ENCODE measurements at places on chromosomes 12 and 14.

DNA sequence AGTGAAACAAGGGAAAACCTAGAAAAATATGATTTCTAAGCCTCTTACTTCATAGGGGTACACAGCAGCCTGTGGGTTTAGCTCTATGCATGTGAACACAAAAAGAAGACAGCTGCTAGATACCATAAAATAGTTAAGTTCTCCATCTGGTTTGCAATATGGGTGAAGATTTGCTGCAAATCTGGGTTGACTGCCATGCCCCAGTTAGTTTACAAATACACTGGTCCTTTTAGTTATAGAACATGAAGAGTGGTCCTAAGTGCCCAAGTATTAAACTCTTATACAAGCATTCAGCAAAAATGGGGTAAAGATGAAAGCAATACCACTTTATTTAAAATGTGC is 176.1 kb downstream of the AEBP2 start:
- DNase-seq = no peak

- no peak for DNase-seq
These were observed 236.3 kb upstream of the SOX5 start for GRCh38 chr12:24185782-24186181.

- DNase-seq = no peak
These were observed 41.4 kb downstream of the PLEKHG3 start for GRCh38 chr14:64745511-64746091.

GRCh38 chr12:69662764-69663163 is 36.3 kb downstream of the BEST3 start:
- DNase-seq = no peak

- no peak for DNase-seq
These were observed 324 bp downstream of the POLE start for GRCh38 chr12:132686825-132687210.

GRCh38 chr12:55865327-55865726 is 22.6 kb upstream of the MMP19 start:
- no peak for DNase-seq

- DNase-seq = no peak
These were observed 1.3 kb downstream of the PLEKHG3 start for GRCh38 chr14:64705381-64706118.

- no peak for DNase-seq
These were observed 15.1 kb downstream of the SOCS2 start for GRCh38 chr12:93587611-93588010.

DNA sequence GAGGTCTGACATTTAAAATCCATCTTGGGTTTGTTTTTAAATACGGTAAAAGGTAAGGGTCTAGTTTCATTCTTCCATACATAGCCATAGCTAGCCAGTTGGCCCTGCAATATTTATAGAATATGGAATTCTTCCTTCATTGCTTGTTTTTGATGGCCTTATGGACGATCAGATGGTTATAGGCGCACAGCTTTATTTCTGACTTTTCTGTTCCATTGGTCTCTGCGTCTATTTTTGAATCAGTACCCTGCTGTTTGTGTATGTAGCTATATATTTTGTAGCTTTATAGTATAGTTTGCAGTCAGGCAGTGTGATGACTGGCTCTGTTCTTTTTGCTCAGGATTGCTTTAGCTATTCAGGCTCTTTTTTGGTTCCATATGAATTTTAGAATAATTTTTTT is 366.8 kb upstream of the MIS18BP1 start:
- DNase-seq = no peak

Measured in Jurkat, Clone E6-1 (cell line).